ENCODE measurements at places on chromosomes 13 and 19.

DNA sequence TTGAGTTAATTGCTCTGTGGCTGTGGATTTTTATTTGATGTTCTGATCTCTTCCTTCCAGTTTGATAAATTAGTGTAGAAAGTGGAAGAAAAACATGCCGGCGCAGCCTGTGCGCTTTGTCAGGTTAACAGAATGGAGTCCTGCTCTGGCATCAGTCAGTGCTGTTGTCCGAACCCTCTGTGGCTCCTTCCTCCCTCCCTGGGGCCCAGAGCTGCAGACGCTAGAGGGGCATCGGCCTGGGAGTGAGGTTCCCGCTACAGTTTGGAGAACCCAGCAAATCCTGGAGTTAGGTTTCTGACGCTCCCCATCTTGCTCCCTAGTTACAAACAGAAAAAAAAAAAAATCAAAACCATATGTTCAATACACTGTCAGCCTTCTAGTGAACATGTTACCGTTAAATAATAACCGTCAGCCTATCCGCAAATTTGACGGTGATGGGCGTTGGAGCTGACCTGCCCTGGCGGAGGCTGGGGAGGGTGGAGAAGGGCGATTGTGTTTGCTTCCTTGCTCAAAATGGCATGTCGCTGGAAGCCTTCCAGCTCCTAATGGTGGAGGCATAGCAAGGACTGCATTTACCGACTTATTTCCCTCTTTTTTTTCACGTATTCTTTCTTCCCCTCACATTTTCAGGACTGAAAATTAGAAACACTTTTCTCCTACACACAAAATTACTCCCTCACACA is 13.6 kb downstream of the MBNL2 start:
- DNase-seq = no peak

DNA sequence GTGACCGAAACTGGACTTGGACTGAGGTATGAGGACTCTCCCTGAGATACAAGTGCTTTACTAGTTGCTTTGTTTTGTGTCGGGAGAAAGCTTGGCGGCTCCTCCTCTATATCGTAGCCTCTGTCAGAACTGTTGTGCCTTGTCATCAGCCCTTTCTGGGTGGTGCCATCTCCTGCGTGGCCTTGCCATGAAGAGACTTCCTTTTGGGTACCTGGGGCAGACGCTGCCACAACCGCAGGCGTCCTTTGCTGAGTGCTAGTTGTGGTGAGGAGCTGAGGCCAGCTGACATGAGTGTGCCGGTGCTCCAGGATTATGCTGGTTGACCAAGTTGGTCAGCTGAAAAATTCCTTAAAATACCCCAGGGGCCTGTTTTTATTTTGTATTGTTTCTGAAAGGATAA is 124.5 kb downstream of the AKAP11 start:
- DNase-seq = no peak

- no peak for DNase-seq
Observed at GRCh38 chr13:100534147-100534843, 54.3 kb downstream of the GGACT start.

DNA sequence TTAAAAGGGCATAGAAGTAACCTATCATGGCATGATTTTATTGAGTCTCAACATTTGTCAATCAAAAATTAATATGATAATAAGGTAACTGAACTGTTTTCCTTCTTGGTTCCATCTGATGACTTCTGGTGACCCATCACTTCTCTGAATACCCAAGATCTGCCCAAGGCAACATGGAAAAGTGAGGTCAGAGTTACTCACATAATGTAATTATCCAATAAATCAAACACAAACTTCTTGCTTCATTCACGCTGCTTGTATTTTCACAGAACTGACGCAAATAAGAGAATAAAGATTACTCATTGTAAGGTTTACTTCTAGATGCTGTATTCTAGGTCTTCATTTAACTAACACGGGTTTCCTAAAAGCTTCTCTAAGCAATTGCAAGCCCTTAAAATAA is 361.6 kb downstream of the RBM26 start:
- no peak for DNase-seq

GRCh38 chr13:113635048-113635420 is 23.0 kb downstream of the ATP4B start:
- DNase-seq = no peak

DNA sequence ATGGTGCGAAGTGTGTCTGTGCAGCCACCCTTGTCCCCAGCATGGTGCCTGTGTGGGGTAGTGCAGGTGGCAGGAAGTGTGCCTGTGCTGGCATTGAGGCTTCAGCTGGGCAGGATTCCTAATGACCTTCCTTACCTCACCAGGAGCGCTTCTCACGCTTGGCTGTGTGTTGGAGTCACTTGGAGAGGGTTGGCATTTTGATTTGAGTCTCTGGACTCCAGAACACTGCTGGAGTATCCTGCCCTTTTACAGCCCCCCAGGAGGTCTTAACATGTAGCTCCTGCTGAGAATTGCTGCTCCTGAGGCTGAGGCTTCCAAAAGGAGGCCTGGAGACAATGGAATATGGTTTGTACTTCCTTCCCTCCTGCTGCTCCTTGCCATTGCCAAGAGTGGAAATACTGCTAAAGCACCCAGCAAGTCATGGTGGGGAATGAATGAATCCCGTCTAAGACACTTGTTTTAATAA is 87.1 kb downstream of the ARHGEF7 start:
- no peak for DNase-seq

- no peak for DNase-seq
Observed at GRCh38 chr19:45469945-45470761, 2.4 kb downstream of the FOSB start.

Measured in AG04450 (cell line).